ENCODE measurements at places on chromosomes 3 and 15.
A peak's percentile ranks its signal among the peaks of the same experiment; 100 is the strongest.

DNA sequence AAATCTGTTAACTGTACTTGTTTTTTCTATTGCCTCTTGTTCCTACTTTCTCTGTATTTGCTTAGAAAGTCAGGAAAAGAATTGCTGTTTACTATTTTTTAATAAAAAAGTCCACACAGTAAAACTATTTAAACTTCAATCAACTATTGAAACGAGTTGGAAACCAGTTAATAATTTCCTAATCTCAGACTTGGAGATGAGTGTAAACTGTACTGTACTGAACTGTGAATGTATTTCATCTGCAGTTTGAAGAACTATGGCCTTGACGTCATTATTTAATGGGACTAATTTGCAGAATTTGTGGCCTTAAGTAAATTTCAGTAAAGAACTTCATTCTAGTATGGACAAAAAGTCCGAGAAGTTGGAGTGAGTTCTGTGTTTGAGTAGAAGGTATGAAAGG, 89.1 kb downstream of the LRRC28 start:
- no peak for DNase-seq

DNA sequence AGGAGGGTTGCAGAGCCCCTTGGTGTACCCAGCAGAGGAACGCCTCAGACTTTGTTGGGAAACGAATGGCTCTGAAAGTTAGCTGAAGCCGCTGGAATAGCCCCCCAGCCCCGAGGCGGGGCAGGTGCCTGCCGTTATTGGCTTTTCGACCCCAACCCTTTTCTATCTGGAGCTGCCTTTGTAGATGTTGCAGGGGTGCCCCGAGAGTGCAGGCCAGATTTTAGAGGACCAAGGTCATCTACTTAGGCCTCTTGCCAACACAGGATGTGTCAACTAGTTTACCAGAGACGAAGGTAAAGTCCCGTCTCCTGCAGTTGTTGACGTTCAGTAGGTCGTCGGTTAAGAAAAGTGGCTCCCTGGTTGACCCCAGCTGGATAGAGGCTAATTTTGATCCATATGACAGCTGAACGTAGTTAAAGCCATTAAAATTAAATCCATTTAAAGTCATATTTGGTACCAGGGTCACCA, 579 bp upstream of the UBE3A start:
- no peak for DNase-seq

DNA sequence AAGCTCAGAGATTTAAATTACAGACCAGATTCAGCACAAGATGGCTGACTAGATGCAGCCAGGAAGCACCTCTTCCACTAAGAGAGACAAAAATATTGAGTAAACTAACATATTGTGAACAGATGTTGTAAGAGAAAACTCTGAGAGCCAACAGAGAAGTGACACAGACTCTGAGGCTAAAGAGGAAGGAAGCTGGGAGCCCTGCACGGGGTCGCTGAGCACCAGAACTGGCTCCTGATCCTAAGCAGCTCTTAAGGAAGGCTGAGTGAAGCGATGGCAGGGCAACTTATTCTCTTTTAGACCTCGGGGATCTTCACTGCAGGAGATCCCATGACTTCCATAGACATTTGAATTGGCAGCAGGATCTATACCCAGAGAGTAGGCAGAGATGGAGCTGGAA, 578.0 kb upstream of the GRM7 start:
- no peak for DNase-seq

DNA sequence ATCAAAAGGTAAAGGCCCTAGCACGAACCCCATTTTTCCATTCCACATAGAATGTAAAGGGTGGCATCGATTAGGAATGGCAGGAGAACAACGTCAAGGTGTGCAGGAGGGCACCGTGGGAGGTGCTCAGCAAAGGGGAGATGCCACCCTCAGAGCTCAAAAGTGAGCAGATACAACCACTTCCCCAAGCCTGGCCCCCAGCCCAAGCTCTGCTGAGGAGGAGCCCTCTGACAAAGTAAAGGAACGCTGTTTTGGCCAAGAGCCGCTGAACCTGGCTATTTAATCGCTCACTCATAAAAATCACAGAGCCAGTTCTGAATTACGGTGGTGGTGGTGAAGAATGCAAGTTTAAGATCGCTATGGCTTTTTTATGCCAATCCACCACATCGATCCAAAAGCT, 12.4 kb downstream of the GNB5 start:
- DNase-seq, result no peak

GRCh38 chr15:57237301-57237642, 139.0 kb upstream of the CGNL1 start:
- peak; percentile 2 for DNase-seq

- no peak for DNase-seq
Observed at GRCh38 chr3:188021502-188022040, 132.4 kb upstream of the LPP start.

- DNase-seq, result no peak
Observed at GRCh38 chr3:38740537-38740936, 75.5 kb downstream of the SCN10A start.

DNA sequence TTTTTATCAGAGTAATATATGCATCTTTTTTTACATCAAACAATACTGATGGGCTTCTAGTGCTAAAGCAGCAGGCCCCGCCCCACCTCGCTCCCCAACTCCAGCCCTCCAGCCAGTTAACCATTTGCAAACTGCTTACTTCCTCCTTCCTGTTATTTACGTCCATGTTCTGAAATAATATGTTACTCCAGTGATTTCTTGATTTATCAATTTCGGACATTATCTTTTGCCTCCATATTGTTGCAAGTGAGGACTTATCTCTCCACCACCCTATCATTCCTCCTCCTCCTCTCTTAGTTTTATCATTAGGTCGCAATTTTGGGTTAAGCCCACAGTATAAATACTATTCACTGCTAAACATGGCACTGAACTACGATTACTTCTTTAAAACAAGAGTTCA, 39.5 kb downstream of the ZNF710 start:
- DNase-seq, result no peak

GRCh38 chr3:196547067-196547466, 21.3 kb downstream of the WDR53 start:
- no peak for DNase-seq

DNA sequence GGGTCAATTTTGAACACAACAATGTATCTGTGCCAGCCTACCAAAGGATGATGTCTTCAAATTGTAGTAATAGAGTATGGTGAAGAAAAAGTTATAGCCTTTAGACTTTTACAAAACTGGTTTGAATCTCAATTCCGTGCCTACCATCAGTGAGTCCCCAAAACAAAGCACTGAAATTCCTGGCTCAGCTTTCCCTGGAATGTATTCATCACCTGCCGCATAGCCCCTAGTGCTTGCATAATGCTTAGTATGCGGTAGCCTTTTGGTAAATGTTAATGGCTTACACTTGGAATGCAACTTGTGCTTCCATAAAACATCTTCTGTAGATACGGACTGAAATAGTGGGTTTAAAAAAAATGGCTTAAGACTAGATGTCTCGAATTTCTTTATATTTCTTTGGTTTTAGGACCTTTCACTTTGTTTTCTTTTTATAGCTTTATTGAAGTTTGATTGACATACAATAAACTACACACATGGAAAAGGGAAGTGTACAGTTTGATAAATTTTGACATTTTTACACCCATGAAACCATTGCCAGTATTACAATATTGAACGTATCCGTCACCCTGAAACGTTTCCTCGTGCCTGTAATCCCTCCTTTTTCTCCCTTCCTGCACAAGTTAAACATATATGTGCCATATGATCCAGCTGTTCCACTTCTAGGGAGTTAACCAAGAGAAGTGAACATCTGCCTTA, 12.1 kb downstream of the SACM1L start:
- DNase-seq, result no peak

DNA sequence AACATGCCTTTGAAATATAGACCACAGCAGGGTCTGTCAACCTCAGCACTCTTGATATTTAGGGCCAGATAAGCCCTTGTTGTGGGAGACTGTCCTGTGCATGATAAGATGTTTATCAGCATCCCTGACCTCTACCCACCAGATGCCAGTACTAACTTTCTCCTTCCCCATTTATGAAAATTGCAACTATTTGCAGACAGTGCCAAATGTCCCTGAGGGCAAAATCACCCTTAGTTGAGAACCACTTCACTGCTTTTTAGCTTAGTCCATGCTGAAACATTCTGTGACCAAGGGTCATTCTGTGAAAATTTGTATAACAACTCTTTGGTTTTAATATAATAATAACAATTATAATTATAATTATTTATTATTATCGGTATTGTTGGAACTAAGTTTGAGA, 1032.4 kb downstream of the MCTP2 start:
- DNase-seq, result no peak

DNA sequence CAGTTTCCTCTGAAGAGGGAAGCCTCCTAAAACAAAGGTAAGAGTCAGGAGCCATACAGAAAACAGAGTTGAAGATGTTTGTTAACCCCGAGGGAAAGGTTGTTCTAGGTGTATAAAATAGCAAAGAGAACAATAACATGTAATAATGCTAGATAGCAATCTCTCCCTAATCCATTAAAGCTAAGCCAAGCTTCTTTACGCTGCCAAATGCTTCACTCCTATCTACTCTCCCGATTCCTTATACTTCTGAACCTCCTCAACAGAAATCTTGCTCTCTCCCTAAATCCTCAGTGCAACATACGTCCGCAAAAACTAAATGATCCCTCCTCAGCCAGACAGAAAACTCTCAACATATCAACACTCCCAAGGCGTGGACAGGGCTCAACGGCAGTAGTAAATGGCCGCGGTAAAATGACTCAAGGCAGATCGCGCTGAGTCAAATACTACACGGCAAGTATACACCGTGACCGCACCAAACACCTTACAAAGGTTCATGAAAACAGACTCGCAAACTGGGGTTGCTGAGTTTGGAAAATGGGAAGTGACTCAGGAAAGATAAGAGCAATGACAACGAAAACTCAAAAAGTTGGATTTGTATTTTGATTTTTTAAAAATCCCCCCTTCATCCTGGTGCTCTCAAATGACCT, 682 bp downstream of the CLDND1 start:
- peak; percentile 32 for DNase-seq

GRCh38 chr3:182122779-182123178, 411.1 kb downstream of the SOX2 start:
- no peak for DNase-seq

Data from amygdala (tissue), 56 donors.